ENCODE measurements at places on chromosomes 4 and X. TPM values are rescaled to one million over a fixed set of nuclear protein-coding genes. Genes with fewer than 3 reads are reported as not detected.

ESX1 gene
- total RNA-seq = not detected

ADAMTS3 gene
- 3.2 TPM for total RNA-seq

ATP8A1 gene
- not detected for total RNA-seq

FGF5 gene
- total RNA-seq = 19.4 TPM

MXD4 gene
- total RNA-seq = 25.0 TPM

DNA sequence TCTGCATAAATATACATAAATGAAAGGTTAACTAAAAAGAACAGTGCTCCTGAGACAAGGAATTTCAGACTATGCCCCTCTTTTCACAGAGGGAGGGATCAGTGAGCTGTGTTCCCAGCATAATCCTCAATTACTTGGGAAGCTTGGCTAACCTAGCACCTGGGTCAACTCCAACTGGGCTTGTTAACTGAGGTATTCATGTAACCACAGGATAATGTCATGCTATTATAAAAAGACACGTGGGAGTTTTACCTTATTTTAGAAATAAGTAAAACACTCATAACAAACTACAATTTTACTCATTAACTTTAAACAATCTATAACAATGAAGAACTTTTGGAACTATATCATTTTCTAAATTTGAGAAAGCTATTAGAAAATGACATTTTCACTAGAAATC, 48.6 kb downstream of the RPGR start:
- peak; percentile 15 for DNase-seq

DNA sequence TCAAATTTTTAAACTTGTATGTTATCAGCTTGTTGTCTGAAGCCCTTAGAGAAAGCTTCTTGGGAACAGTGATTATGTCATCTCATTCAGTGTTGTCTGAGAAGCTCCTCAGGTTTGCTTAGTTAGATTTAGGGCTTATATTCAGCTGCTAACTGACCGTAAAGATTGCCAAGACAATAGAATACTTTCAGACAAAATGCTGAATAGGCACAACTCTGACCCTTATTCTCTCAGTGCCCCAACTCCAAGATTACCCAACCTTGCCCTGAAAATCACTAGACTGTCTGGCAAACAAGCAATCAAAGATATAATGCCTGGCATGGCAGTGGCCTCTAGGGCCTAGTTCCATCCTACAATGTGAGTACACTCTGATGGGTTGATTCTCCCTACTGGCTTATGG, 950.5 kb upstream of the HS3ST1 start:
- no peak for DNase-seq

DNA sequence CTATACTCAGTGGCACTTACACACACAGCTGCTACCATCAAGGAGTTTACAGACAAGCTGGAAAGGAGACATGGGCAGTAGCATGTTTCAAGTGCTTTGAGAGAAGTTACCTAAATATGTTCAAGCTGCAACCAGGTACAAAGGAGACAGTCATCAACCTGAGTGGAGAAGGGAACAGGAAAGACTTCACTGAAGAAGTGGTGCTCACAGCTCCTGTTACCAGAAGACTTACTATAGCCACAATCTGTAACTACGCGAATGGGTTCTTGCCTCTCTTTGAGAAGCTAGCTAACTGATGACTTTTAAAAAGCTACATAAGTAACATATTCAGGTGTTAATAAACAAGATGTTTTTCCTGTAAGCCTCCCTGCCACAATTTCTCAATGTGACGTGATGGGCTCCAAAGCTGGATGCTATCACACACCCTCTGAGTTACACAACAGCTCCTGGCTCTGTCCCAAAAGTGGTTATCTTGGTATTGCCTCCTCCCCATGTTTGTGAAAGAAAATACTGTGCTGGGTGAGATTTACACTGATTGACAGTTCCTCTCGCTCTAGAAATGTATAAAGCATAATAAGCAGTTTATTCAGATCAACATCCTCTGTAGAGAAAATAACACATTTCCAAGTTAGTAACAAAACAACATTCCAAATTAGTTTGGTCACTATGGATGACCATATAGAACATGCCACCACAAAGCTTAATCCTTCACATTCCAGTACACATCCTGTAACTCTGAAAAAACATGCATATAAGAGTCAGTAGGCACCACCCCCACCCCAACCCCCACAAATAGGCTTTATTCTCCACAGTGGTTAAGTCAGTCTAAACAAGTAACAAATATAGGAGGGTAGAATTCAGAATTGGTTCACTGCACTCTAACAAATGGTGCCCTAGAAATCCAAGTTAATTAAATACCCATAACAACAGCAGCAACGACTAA, 81.8 kb downstream of the FRYL start:
- peak; percentile 71 for DNase-seq

GRCh38 chr4:121277194-121278105, 103.4 kb downstream of the QRFPR start:
- DNase-seq = no peak

GRCh38 chr4:8739820-8740665, 131.6 kb downstream of the HMX1 start:
- peak; percentile 15 for DNase-seq

DNA sequence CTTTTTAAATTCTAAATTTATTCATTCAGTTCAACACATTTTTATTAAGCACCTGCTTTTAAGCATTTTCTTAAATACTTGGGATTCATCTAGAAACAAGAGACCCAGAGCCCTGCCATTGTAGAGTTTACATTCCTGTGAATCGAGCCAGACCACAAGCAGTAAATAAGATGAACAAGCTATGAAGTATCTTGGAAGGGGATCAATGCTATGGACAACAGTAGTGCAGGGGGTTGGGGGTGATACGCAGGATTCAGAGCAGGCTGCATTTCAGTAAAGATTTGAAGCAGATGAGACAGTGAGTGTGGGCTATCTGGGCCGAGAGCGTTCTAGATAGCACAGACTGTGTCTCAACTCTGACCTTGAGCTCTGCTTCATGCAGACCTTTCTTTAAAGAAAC, 35.1 kb downstream of the CLDN22 start:
- peak; percentile 44 for DNase-seq

DNA sequence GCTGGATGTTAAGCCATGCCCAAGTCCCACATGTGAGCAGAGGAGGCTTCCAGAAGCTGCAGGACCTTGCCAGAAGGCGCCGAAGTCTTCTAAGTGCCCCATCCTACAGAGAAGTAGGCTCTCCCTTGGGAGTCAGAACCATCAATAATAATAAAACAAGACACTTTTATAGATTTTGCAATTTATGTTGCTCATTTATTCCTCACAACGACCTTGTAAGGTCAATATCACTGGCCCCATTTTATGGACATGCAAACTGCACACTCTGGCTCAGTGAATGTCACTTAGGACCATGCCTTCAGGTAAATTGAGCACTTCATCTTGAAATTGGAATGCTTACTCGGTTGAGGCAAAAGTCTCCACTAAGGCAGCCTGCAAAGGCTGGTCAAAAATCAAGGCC, 170.4 kb downstream of the BCOR start:
- no peak for DNase-seq

DNA sequence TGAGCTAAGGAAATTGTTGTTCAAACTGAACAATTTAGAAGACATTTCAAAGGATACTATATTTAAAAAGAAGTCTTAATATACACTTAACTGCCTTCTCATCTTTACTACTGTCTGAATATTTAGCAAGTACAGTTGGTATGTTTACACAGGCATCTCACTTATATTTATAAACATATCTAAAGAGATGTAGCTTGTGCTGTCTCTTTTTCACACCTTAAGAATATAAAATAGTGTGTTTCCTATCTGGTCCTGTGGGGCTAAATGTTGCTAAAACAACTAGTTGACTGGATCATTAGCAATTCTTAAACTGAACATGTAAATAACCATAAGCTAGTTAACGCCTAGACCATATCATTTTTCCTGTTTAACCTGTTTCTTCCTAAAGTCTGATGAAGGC, 336.3 kb downstream of the PPP3CA start:
- DNase-seq = no peak

GRCh38 chr4:128517096-128517738, 229.6 kb upstream of the PGRMC2 start:
- no peak for DNase-seq

DNA sequence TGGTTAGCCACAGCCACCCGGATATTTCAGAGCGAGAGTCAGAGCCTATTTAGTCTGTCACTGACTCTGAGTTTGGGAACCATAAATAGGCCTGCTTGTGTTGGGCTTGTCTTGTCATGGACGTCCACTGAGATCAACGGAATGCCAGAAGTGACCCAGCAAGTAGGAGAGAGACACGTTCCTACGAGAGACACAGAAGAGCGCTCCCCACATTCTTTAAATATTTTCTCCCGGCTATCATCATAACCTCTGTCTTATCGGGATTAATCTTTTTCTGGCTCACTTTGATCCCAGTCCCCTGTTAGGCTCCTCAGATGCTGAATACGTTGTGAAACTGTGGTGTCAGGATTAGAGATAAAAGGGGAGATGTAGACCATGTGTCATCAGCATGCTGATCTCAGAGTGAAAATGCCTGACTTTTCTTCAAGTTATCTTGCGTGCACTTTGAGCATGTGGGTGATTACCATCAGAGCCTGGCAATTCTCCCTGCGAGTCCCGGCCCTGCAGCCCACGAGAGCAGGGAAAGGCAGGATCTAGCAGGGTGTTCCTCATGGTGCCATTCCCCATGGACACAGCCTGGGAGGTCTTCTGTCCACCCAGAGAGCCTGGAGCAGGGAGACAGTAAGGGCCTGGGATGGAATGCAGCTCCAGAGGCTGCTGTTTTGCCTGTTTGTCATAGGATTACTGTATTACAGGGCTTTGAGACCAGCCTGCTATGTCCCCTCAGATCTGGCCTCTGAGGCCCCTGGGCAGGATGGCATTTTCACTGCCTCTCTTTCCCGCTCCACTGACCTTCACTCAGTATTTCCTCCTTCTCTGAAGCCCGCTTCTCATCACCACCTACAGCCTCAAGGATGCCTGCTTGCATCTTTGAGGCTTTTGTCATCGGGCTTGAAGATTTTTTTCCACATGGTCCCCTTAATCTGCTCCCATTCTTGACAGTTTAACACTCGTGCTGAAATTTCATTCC, 2.8 kb upstream of the TENM3 start:
- DNase-seq = no peak

DNA sequence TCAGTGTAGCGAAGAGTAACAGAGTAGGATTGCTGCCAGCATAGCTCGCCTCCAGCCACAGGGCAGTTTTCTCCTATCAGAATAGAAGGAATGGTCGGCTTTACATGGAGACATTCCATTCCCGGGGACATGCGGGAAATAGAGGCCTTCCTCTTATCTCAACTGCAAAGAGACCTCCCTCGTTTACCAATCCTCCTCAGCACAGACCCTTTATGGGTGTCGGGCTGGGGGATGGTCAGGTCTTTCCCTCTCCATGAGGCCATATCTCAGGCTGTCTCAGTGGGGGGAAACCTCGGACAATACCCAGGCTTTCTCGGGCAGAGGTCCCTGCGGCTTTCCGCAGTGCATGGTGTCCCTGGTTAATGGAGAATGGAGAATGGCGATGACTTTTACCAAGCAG, 285.0 kb downstream of the ASMT start:
- DNase-seq = no peak

Measured in MG63 (cell line).